Activated naive CD4-positive, alpha-beta T cell treated with Interleukin-2 at 50 U/mL for 16 hours (primary cell): ENCODE measurements at places on chromosomes 6 and 20.

DNA sequence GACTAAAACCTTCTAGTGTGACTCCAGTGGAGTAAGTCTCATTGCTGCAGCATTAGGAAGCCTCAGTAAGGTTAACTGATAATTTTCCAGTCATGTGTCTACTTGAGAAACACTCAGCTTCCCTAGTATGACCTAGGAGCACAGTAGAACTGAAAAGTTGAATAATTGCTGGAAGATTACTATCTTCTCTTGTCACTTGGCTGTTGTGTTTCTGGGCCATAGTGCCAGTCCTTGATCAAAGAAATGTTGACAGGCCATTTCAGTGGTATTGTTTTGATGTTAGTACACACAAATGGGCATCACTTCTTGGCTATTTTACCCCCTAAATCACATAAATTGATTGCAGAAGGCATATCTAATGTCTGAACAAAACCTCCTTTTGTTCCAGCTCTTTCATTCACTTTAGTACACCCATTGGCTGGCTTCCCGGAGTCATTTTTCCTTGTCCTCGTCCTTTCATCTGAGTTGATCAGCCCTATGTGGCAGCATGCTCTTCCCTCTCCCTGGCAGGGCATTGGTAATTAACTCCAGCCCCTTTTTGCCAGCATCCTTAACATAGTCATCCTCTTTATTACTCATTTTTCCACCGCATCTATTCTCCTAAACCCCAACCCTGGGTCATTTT, 6.0 kb downstream of the ENPP3 start:
- no peak for DNase-seq

- DNase-seq = no peak
Observed at GRCh38 chr6:53635322-53635721, 30.2 kb downstream of the KLHL31 start.

GRCh38 chr20:50509923-50510705, at the start of gene PTPN1:
TSS of gene PTPN1 (plus strand) at chr20:50510383. CDS start at chr20:50510528, 145 bp downstream.
- peak; percentile 99 for DNase-seq

GRCh38 chr6:51618563-51618962, 468.9 kb downstream of the PKHD1 start:
- no peak for DNase-seq

GRCh38 chr6:52536424-52536916, 40.4 kb downstream of the TRAM2 start:
- no peak for DNase-seq

GRCh38 chr6:105799056-105799455, 287.1 kb upstream of the PRDM1 start:
- no peak for DNase-seq

DNA sequence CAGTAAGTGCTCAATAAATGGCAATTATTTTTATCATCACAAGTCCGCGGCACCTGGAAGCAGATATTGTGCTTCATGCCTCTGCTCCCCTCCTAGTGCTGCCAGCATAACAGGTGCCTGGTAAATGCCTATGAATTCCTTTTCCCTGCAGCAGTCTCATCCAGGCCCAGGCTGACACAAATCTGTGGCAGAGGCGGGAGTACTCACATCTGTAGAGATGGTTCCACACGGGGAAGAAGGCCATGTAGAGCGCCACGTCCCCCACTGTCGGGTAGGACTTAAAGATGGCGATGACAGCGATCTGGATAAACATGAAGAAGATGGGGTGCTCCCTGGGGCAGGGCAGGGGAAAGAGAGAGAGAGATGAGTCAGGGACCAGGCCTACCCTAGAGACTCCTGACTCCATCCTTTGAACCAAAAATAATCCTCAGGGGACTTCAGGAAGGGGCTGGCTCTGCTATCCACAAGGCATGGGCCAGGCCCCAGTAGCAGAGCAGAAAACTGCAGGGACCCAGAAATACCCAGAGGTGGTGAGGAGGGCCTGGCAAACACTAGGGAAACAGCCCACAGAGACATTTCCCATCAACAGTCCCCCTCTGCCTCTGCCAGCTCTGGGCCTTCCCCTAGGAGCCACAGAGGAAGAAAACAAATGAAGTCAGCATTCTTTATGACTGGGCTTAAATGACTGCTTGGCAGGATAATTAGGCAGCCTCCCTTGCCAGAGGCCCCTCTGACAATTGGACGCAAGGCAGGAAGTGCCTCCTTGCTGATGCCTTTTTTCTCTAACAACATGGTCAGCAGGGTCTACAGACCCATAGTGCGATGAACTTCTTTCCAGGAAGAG, 23.0 kb downstream of the MAP1LC3A start:
- DNase-seq = peak; percentile 10

DNA sequence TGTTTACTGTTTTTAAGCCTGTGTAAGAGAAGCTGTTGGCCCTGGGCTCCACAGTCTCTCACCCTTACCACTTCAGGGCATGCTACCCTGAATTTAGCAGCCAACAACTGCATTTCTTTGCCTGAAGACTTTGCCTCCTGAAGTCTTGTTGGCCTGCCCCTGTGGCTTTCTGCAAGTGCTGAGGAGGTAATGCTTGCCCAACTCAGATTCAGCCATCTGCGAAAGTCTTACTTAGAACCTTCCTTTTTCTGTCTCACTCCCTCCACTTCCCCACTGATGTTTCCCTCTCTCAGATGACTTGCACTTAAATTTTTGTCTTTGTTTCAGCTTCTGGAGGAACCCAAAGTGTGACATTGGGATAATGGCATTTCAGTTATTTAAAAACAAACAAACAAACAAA, 11.8 kb upstream of the IBTK start:
- DNase-seq = no peak

DNA sequence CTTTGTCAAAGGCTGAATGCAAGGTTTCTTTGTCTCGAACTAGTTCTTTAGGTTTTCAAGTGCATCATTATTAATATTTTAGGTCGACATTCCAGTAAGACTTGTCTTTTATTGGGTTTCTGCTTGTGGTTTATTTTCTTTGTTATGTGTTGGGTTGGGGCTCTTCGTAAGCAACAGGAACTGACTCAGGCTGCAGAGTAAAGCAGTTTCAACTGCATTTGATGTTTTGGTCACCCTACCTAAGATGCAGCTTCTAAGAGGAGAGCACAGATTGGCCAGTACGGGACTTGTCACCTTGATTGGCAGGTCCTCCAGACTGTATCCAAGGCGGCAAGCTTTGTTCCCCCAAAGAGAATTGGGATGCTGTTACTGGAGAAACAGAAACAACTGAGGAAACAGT, 149.5 kb upstream of the SULF2 start:
- no peak for DNase-seq

- DNase-seq = no peak
Observed at GRCh38 chr20:7790189-7790588, 150.1 kb downstream of the HAO1 start.

DNA sequence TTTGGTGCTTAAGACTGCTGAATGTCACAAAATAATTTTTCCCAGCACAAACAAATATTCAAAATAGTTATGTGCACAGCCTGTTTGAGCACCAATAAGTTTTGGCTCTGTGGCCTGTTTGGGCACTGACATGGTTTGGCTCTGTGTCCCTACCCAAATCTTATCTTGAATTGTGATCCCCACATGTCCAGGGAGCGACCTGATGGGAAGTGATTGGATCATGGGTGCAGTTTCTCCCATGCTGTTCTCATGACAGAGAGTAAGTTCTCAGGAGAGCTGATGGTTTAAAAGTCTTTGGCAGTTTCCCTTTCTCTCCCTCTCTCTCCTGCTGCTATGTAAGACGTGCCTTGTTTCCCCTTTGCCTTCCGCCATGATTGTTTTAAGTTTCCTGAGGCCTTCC, 146.0 kb upstream of the ESR1 start:
- DNase-seq = no peak

DNA sequence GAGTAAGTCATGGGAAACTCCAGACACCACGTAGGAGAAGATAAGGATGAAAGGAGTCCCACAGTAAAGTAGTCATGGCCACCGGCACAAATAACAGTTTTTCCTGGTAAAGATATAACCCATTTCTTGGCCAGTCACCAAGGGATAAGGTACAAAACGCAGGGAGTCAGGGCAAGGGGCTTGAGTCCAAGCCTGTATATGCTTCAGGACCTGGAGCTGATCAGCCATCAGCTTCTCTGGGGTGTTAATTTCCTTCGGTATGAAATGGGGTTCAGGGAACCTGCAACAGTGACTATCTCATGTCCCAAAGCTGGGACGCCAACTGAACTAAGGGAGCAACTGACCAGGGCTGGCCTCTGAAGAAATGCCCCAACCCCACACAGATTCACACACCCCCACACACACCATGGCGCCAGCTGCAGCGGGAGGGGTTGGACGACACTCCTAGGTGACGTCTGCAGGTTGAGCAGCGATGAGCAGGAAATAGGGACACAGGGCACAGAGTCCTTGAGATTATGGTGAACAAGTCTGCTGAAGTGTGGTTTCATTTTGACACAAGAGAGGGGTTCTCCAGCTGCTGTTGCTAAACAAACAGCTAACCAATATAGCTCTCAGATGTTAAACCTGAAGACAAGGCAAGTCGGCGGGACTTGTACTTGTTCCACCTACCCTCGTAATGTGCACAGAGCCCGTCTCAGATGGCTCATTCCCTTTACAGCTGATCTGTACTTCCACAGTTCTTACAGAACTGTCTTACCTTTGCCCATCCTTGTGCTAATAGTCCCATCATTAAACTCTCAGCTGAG, 7.4 kb upstream of the ADTRP start:
- DNase-seq = peak; percentile 53

DNA sequence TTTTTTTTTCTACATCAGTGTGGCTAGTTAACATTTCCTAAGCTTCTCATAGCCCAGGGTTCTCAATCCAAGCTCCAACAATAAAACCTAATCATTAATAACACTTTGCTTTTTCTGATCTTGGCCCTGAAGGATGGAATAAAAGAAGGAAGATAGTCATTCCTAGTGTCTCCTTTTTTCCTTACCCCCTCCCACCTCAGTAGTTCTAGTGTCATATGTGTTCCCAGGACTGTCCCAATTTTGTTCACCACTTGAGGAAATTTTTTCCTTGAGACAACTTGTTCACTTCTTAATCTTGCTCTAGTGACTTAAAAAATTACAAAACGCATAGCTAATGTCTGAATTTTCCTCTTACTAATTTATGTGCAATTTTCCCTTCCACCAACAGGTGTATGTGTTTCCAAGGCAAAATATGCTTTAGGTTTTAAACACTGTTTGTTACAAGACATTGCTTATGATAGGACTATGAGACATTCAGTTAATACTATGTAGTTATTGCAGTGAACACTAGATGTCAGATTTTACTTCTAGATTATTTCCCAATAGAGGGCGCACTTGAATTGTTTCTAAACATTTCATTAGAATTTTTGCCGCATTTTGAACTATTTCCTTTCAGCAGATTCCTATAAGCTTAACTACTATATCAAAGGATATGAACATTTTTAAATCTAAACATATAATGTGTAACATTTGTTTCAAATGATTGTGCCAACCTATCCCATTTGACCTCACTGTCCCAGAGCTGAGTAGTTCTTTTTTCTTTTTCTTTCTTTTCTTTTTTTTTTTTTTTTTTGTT, 18.5 kb upstream of the C6orf141 start:
- no peak for DNase-seq

GRCh38 chr20:49712646-49712995, 1.1 kb downstream of the B4GALT5 start:
- no peak for DNase-seq

- DNase-seq = no peak
Observed at GRCh38 chr6:36683145-36683655, 4.7 kb downstream of the CDKN1A start.

DNA sequence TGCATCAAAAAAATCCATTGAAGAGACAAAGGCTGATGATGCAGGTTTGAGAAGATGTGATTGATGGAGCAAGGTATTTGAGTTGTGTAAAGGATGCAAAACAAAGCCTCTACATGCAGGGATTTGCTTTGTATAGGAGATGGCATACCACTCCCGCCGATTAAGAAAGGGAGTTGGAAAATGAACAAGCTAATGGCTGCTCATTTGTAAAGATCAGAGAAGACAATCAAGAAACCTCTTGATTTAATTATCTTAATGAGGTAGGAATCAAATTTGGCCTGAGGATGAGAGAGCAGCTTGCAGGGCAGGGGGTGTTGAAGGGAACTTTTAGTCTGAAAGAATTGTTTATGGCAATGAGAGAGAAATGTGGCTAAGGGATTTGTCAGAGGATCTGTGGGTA, 448.2 kb upstream of the ADGRB3 start:
- no peak for DNase-seq

GRCh38 chr20:8007490-8007889, 12.1 kb downstream of the TMX4 start:
- no peak for DNase-seq

DNA sequence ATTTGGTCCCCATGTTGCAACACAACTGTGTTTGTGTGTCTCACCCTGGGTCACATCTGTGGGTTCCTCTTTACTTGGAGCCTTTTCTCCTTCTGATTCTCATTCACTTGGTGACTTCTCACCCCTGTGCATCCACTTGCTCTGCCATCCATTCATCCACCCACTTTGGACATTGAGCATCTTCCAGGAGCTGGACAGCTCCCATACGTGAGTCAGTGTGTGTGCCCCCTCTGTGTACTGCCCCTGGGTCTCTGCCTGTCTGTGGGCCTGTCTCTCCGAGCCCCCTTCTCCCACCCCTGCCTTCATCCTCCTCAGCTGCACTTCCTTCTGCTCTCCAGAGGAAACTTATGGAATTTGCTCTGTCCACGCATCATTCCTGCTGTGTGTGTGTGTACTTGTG, 67.8 kb upstream of the NNAT start:
- no peak for DNase-seq

DNA sequence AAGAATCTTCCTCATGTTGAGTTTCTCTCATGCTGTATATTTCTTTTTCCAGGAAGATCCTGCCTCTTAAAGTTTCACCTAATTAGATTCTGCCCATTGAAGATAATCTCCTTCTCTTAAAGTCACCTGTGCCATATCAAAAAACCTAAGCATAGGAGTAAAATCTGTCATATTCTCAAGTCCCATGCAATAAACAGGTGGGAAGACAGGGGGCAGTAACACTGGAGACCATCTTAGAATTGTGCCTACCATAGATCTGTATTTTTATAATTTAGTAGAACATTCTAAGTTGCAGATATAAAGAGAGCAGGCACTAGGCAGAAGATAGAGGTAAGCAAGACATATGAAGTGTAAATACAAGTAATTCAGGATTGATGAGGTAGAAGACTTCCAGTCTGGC, 763.5 kb upstream of the MANEA start:
- DNase-seq = no peak

DNA sequence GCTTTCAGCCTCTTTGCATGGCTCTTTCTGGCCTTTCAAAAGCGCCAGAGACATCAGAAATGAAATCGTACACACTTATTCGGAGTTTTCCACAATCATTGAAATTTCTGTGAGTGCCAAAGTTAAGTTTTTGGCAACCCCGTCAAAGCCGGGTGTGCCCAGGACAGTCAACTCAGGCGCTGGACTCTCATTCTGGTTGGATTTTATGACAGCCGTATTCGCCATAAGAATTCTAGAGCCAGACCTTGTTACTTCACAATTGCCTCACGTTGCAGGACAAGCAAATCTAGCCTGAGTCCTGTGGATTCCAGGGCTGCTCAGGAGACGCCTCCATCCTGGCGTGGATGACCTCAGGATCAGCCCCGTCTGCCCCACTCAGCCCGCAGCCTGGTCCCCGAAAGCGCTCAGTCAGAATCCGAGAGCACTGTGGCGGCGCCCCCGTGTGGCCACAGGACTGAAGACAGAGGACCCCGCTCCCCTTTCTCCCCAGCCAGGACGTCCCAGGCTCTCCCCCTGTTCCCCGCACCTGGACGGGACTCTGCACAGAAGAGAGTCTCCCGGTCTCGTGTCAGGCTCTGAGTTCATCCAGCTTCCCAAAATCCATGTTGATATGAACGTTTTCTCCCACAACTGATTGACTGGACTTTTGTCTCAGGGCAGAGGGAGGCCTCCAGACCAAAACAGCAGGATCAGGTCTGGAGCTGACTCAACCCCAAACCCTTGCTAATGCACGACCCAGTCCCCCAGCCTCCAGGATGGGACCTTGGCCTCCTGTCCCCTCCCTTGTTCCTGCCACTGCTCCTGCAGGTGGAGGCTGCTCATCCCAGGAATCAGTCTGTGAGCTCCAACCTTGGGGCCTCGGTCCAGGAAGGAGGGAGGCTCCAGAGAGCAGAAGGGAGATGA, 38.2 kb downstream of the MICA start:
- DNase-seq = no peak
